ENCODE measurements at places on chromosomes 3 and 15.

DNA sequence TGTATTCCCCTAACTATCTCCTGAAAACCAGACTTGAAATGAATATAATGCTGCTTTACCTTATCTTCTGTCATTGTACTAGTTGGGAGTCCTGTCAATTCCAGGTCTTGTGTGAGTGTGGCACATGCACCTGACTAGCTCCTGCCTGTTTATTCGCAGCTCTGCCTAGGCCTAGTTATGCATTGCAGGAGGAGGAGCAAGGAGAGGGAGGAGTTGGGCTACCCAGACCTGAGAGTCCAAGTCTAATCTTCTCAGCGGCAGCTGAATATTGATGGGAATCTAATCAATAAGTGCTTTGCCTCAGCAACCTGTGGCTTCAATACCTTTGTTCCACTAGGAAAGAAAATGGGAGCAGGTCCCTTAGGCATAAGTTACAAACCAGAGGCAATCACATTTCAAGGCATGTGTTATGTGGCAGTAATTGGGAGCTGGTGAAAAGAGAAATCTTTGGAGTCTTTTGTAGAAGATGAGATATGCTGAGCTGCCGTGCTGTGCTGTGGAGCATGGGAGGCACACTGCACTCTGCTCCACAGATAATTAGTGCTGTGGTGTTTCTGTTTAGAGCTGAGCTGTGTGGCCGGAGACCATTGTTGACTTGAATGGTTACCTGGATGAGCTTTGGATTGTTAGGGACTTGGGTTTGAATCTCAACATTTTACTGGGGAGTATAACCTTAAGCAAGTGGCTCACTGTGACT lies at the start of gene SLC2A2:
SLC2A2 (minus strand) TSS at position 124 of the 697 bp plus-strand sequence; CDS start at position 74, 50 bp downstream.
- DNase-seq, result no peak

- DNase-seq, result no peak
Observed at GRCh38 chr3:71478568-71478967, 105.0 kb downstream of the FOXP1 start.

DNA sequence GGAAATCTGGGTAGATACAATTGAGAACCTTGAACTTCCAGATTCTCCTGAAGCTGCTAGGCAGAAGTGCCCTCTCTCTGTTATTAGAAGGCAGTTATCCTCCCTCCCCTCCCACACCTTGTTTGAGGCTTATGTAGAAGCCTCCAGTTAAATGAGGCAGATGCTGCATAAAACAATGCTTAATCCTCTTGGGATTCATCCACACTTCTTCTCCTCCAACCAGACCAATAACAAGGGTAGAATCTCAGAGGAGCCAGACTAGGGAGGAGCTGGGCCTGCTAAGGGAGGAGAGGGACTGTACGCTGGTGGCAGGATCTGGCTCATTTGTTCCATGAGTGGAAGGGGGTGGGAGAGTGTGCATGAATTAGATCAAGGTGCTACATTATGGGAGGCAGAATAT lies 88.3 kb upstream of the PRR23C start:
- no peak for DNase-seq

- no peak for DNase-seq
Observed at GRCh38 chr3:127185268-127185667, 7.7 kb upstream of the PRR23E start.

DNA sequence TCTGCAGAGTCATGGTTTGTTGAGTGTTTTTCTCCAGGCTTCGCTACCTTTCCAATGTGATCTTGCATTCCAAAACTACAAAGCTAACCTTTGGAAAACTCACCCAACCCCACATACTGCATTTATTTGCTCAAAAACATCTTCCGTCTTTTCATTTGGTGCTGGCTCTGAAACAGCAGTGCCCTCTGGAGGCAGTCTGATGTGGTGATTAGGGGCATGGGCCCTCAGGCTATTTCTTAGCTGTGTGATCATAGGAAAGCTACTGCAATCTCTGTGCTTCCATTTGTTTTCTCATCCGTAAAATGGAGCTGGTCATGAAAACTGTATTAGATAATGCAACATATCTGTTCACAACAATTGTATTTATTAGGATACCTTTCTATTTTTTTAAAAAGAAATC lies 47.0 kb downstream of the MTHFS start:
- DNase-seq, result no peak

DNA sequence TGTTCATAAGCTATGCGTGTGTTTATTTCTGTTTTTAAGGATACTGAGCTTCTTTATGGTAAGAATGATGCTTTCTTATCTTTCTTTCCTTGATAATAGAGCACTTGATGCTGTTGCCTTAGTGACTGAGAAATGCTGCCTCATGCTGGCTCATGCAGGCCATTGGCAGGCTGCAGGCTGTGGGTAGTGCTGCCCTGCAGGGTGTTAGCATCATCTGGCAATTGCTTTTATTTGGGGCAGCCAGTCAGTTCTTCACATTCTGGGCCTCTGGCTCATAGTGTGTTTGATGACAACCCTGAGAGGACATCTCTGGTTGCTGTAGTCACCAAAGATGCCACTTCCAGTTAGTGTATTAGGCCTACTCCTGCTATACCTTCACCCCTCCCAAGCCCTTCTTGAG lies 66.2 kb upstream of the ONECUT1 start:
- DNase-seq, result no peak
